ENCODE measurements at places on chromosomes 13 and 19. TPM values are rescaled to one million over a fixed set of nuclear protein-coding genes. Genes with fewer than 3 reads are reported as not detected.

- peak overlapping the region; percentile 96 for H3K27ac ChIP-seq
- DNase-seq, result peak; percentile 99
- H3K36me3 ChIP-seq, result no peaks in the 10 kb centered on the region
- H3K4me1 ChIP-seq, result peaks cover 36% of the 10 kb centered on the region
- no peak overlapping the region for H3K4me3 ChIP-seq
These were observed 4.6 kb upstream of the EPS8L1 start for GRCh38 chr19:55071129-55071502.

- no peaks in the 10 kb centered on the region for H3K27me3 ChIP-seq
- no peak overlapping the region for H3K4me3 ChIP-seq
- no peak overlapping the region for H3K27ac ChIP-seq
- no peaks in the 10 kb centered on the region for H3K36me3 ChIP-seq
These were observed 46.5 kb upstream of the RAP2A start for GRCh38 chr13:97387485-97387839.

GRCh38 chr19:38478273-38478971, 44.9 kb downstream of the RYR1 start:
- no peak overlapping the region for H3K4me3 ChIP-seq
- no peaks in the 10 kb centered on the region for H3K4me1 ChIP-seq
- H3K27me3 ChIP-seq, result no peaks in the 10 kb centered on the region
- DNase-seq, result peak; percentile 30
- no peaks in the 10 kb centered on the region for H3K36me3 ChIP-seq

- H3K36me3 ChIP-seq, result no peaks in the 10 kb centered on the region
- no peak overlapping the region for H3K27ac ChIP-seq
- H3K4me1 ChIP-seq, result no peaks in the 10 kb centered on the region
- no peak for DNase-seq
These were observed 13.6 kb upstream of the SLC15A1 start for GRCh38 chr13:98765996-98766519.

- peak; percentile 91 for DNase-seq
- peaks cover 43% of the 10 kb centered on the region for H3K4me1 ChIP-seq
- peak overlapping the region; percentile 33 for H3K4me3 ChIP-seq
- H3K27me3 ChIP-seq, result no peaks in the 10 kb centered on the region
- H3K36me3 ChIP-seq, result peaks cover 11% of the 10 kb centered on the region
These were observed 610.4 kb downstream of the TBC1D4 start for GRCh38 chr13:74871369-74872070.

DNA sequence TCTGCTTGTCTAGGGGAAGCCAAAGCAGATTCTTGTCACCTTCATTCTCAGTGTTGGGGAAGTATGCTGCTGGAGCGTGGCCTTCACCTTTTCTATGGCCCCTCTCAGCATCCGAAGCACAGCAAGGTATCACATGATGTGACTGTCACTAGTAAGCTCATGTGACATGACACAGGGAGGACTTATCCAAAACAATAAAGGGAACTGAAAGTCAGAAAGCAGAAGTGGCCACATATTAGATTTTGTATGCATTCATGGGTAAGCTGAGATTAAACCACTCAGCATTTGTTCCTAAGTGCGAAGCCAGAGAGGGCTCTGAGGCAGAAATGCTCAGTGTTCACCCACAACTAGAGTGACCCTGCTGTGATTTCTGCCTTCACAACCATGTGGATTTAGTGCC, 72.8 kb upstream of the PCDH8 start:
- no peaks in the 10 kb centered on the region for H3K4me1 ChIP-seq
- H3K36me3 ChIP-seq, result no peaks in the 10 kb centered on the region
- H3K4me3 ChIP-seq, result no peak overlapping the region
- peaks cover 7% of the 10 kb centered on the region for H3K27me3 ChIP-seq

- H3K4me3 ChIP-seq, result no peak overlapping the region
- no peaks in the 10 kb centered on the region for H3K36me3 ChIP-seq
- H3K27me3 ChIP-seq, result no peaks in the 10 kb centered on the region
- H3K4me1 ChIP-seq, result peaks cover 4% of the 10 kb centered on the region
- DNase-seq, result no peak
These were observed 968 bp upstream of the KL start for GRCh38 chr13:33015241-33015668.

DNA sequence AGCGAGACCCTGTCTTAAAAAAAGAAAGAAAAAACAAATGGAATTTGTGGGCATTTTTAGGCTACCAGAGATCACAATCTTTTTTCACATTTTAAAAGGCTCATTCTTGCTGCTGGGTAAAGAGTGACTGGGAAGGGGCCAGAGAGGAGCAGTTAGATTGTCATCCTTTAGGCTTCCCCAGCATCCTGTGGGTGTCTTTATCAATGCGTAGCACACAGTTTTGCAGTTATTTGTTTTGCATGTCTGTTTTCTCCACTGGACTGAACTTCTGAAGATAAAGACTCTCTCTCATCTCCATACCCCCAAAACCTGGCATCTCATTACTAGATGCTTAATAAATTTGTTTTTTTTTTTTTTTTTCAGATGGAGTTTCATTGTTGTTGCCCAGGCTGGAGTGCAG, 2.1 kb upstream of the UTP14C start:
- no peak overlapping the region for H3K4me3 ChIP-seq
- DNase-seq, result no peak
- no peak overlapping the region for H3K27ac ChIP-seq
- no peaks in the 10 kb centered on the region for H3K4me1 ChIP-seq

DNA sequence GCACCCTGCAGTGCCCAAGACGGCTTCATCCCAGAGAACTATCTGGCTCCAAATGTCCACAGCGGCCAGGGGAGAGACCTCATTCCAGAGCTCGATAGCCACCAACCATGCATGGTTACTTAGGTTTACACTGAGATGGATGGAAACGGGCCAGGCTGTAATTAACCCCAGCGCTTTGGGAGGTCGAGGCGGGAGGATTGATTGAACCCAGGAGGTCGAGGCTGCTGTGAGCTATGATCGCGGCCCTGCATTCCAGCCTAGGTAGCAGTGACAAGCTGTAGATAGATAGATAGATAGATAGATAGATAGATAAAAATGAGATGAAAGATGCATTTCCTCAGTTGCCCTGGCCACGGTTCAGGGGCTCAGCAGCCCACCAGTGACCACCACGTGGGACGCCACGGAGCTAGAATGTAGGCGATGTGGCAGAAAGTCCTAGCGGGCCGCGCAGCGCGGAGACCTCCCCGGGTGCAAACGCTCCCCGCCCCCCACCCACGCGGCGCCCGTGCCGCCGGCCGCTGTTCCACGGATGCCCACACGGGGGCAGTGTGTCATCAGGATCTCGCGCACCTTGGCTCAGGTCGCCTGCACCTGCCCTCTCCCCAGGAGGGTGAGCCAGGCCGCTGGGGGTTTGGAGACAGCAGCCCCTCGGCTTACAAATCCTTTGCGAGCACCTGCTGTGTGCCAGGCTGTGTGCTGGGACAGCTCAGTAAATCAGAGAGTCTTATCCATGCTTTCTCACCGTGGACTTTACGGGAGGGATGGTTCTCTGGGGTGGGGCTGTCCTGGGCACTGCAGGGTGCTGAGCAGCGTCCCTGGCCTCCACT, 13.5 kb upstream of the TLE5 start:
- peak; percentile 57 for DNase-seq
- no peaks in the 10 kb centered on the region for H3K4me1 ChIP-seq
- no peak overlapping the region for H3K27ac ChIP-seq
- no peaks in the 10 kb centered on the region for H3K27me3 ChIP-seq
- no peaks in the 10 kb centered on the region for H3K36me3 ChIP-seq
- H3K4me3 ChIP-seq, result peak overlapping the region; percentile 56

DNA sequence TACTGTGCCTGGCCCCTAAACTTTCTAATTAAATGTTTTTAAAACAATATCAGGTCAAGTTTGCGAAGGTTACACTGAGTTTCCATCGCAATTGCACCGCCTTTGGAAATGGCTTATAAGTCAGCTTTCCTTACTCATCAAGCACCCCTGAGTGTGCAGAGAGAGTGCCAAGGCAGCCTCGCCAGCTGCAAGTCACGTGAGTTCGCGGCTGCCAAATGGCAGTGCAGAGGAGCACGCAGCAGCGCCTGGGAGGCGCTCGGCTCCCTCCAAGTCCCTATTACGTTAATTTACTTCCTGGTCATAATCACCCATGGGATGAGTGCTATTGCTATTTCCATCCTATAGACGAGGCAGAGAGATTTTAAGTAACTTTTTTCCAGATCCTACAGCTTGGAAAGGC, 319.6 kb downstream of the TEX29 start:
- H3K4me1 ChIP-seq, result no peaks in the 10 kb centered on the region
- peaks cover 34% of the 10 kb centered on the region for H3K27me3 ChIP-seq
- DNase-seq, result no peak
- H3K4me3 ChIP-seq, result no peak overlapping the region
- no peaks in the 10 kb centered on the region for H3K36me3 ChIP-seq

GRCh38 chr19:52297601-52298364, 814 bp downstream of the ZNF480 start:
- H3K27ac ChIP-seq, result peak overlapping the region; percentile 61
- H3K27me3 ChIP-seq, result no peaks in the 10 kb centered on the region
- H3K36me3 ChIP-seq, result peaks cover 42% of the 10 kb centered on the region
- H3K4me1 ChIP-seq, result peaks cover 5% of the 10 kb centered on the region
- no peak for DNase-seq

GRCh38 chr13:75857291-75857690, 221.2 kb downstream of the LMO7 start:
- no peaks in the 10 kb centered on the region for H3K4me1 ChIP-seq
- H3K27ac ChIP-seq, result no peak overlapping the region
- no peak overlapping the region for H3K4me3 ChIP-seq
- H3K36me3 ChIP-seq, result peaks cover 16% of the 10 kb centered on the region
- H3K27me3 ChIP-seq, result no peaks in the 10 kb centered on the region

GRCh38 chr19:1237027-1237659, 662 bp downstream of the CBARP start:
- DNase-seq, result no peak
- H3K27me3 ChIP-seq, result no peaks in the 10 kb centered on the region
- H3K4me1 ChIP-seq, result peaks cover 11% of the 10 kb centered on the region
- H3K4me3 ChIP-seq, result peak overlapping the region; percentile 81

GRCh38 chr19:13906521-13906904, 512 bp downstream of the CC2D1A start:
- no peak overlapping the region for H3K27ac ChIP-seq
- DNase-seq, result peak; percentile 43
- H3K4me3 ChIP-seq, result peak overlapping the region; percentile 81
- H3K27me3 ChIP-seq, result no peaks in the 10 kb centered on the region

DNA sequence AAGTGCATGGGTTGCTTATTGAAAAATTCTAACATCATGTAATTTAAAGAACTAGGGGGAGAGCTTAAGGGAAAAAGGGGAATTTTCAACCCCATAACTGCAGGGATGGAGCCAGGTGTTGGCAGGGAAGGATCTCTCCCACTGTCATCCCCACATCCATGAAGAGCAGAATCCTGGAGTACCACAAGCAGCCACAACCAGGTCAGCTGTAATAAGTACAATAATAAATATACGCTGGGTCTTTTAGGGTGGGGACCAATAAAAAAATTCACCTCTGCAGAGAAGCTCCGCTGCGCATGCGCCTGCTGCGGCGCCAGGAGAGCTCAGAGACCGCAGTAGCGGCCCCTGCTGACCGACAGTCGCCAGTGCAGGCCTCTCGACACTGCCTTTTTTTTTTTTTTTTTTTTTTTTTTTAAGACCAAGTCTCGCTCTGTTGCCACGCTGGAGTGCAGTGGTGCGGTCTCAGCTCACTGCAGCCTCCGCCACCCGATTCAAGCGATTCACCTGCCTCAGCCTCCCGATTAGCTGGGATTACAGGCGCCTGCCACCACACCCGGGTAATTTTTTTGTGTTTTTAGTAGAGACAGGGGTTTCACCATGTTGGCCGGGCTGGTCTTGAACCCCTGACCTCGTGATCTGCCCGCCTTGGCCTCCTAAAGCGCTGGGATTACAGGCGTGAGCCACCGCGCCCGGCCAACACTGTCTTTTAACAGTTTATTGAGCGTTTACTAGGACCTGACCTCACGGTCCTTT, 2.5 kb upstream of the EEF2 start:
- H3K4me1 ChIP-seq, result peaks cover 20% of the 10 kb centered on the region
- no peak overlapping the region for H3K27ac ChIP-seq
- H3K27me3 ChIP-seq, result no peaks in the 10 kb centered on the region
- peaks cover 21% of the 10 kb centered on the region for H3K36me3 ChIP-seq

DNA sequence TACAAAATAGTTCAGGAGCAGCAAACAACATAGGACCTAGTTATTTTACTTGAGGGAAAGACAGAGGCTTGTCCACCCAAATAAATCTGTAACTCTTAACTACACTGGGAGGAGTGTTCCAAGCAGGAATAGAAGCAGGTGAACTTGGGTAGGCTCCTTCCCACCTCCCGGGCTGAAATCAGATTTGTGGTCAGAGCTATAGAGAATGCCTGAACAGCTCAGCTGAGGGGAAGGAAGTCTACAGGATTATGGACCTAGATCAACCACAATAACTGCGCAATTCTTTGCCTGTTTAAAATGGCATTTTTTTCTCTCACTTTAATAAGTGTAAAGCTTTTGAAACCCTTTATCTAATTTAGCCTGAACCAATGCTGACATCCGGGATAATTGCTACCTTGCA, 73.5 kb upstream of the IRS2 start:
- no peaks in the 10 kb centered on the region for H3K27me3 ChIP-seq
- peak; percentile 8 for DNase-seq
- H3K36me3 ChIP-seq, result no peaks in the 10 kb centered on the region
- H3K4me3 ChIP-seq, result no peak overlapping the region
- H3K4me1 ChIP-seq, result peaks cover 24% of the 10 kb centered on the region

Gene HCST
- not detected for total RNA-seq

Gene ZNF737
- not detected for total RNA-seq

Gene ADGRE3
- not detected for total RNA-seq

Gene EID2B
- 3.5 TPM for total RNA-seq

Gene SIAH3
- not detected for total RNA-seq

Gene DNAAF3
- 45.7 TPM for total RNA-seq

Gene FGF22
- total RNA-seq, result 1.3 TPM

Gene RGS9BP
- 1.6 TPM for total RNA-seq

Gene CKM
- not detected for total RNA-seq

Gene URAD
- not detected for total RNA-seq

Gene ZNF460
- total RNA-seq, result 39.5 TPM

Gene LONP1
- total RNA-seq, result 306 TPM

All from PC-3 (cell line).